Muscle of arm (tissue), 14 donors: ENCODE measurements at places on chromosomes 6 and 20. TPM values are rescaled to one million over a fixed set of nuclear protein-coding genes. Genes with fewer than 3 reads are reported as not detected.
A peak's percentile ranks its signal among the peaks of the same experiment; 100 is the strongest.

SGK2 gene
- polyA plus RNA-seq = 0.53 TPM

LPA gene
- polyA plus RNA-seq = not detected

GMPR gene
- 57.0 TPM for polyA plus RNA-seq

MAK gene
- 0.12 TPM for polyA plus RNA-seq

TAPBP gene
- polyA plus RNA-seq = 23.0 TPM

DNA sequence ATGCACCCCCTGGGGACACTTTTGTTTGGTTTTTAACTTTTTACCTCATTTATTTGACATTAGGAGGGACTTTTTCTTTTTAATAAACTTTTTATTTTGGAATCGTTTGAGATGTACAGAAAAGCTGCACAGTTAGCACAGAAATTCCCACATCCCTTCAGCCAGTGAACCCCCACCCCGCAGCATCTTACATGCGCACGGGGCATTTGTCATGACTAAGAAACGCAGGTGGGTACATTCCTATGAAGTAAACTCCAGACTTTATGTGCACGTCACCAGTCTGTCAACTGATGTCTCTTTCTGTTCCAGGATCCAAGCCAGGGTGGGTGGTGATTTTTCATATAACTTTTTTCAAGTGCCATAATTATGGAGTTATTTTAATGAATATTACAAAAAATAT, 4.9 kb upstream of the ZNF831 start:
- DNase-seq = no peak

DNA sequence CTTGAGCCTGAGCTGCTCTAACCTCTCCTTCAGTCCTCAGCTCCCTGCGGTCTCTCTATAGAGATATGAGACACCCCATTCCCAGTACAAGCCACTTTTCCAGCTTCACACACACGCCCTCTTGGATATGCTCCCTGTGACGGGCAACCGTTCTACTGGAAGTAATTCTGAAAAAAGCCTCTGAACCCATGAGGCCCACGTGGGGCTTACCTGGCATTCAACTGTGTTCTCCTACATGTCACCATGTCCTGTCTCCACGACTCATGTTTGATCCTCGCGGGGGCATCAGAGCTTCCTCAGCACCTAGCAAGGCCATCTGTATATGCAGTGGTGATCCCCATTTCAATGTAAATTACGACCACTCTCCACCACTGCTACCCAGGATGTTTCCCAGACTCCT, 69.2 kb upstream of the DUSP22 start:
- no peak for DNase-seq

GRCh38 chr6:47633141-47633540, 65.2 kb upstream of the ADGRF4 start:
- no peak for DNase-seq

- no peak for DNase-seq
Observed at GRCh38 chr20:53576586-53577318, 16.9 kb downstream of the ZNF217 start.

DNA sequence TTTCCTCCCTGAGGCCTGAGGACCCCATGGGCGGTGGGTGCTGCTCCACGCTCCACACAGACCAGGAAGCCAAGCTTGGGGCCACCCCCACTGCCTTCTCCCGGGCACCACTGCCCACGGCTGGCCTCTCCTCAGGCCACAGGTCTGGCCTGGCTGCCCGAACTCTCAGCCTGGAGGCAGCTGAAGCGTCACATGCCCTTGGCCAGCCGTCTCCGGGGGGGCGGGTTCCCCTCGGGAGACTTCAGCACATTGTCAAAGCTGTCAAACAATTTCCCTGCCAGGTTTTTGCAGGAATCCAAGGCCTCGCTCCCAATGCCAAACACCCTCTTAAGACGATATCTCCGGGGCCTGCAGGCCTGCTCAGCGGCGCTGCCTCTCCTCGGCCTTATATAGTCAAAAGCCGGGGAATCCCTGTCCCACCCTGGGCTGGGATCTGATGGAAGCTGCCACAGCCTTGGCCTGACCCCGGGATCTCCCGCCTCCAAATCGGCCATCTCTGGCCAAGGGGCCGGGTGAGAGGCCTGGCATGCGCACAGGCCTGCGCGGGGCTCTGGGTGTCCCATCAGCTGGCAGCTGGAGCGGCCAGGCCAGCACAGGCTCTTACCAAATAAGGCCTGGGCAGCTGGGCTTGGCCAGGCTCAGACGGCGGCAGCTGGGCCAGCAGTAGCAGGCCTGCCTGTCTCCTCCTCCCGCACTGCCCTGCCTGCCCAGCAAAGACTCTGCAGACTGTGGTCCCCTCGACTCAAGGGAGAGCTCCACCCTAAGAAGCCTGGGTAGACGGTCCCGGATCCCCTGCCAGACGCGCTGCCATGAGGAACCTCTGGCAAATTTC, 49.7 kb downstream of the RBM38 start:
- DNase-seq = peak; percentile 66

- DNase-seq = no peak
Observed at GRCh38 chr6:149007846-149008245, 261.0 kb downstream of the UST start.

DNA sequence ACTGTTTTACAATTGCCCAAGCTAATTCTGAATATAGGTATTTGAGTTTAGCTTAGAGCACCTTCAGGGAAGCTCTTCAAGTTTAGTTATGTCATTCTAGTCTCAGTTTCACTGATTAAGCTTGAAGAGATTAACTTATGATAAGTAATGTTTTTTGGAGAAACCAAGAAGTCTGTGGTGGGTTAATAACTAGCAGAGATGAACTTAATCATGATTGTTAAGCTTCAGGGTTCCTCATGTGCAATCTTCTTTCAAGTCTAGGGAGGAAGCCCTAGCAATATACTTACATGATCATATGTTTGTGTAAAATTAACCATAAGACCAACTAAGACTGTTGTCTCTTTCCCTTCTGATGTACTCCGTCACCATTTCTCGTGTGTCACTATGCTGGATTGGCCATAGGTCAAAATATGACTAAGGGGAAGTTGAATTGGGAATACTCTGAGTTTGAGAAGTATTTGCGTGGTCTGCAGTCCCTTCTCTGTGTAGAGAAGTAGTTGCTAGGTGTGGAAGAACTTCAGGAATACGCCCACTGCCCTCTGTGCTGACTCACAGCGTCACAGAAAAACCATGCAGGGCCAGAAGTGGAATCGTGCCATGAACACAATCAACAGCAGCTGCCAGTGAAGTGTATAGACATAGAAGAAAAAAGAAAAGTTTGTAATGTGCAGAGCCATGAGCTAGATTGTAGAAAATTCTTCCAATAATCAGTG, 88.3 kb downstream of the SH3BGRL2 start:
- no peak for DNase-seq

GRCh38 chr6:166281104-166281503, 27.1 kb downstream of the PRR18 start:
- no peak for DNase-seq

- DNase-seq = no peak
Observed at GRCh38 chr6:167422934-167423333, 98.0 kb downstream of the TTLL2 start.

- DNase-seq = no peak
Observed at GRCh38 chr6:154773610-154774089, 40.4 kb downstream of the SCAF8 start.

GRCh38 chr6:123417535-123417934, 219.2 kb downstream of the TRDN start:
- no peak for DNase-seq

DNA sequence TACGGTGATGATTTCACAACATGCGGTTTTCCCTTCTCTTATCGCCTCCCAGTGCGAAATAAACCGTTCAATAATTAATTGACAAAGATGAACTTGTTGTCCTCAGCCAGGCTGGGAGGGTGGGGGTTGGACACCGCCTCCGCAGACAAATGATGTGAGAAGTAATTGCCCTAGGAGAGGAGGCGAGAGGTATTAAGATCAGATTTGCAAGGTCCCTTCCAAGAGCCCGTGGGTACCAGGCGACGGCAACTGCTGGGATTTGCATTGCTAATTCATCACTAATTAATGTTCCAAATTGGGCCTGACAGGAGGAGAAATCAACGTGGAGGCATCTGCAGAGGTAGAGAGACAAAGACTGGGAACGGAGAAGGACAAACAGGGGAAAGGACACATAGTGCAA, 90.2 kb upstream of the CCDC167 start:
- no peak for DNase-seq

- no peak for DNase-seq
Observed at GRCh38 chr6:45494416-45495135, 116.8 kb upstream of the SUPT3H start.

DNA sequence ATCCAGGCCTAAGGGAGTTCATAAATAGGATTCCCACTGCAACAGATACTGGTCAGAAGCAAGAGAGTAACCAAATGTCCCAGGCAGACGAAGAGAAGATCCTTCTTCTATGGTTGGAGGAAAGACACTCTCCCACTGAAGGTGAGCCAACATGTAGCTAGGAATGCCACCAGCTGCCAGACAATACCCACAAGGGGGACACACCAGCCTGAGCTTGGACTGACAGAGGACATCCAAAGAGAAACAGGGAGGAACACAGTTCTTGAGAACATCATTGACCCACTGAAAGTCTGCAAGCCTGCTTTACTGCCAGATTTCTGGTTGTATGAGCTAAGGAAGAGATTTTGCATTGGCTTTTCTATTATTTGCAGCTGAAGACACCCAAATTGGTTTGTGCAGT, 80.1 kb downstream of the PXDC1 start:
- DNase-seq = no peak

DNA sequence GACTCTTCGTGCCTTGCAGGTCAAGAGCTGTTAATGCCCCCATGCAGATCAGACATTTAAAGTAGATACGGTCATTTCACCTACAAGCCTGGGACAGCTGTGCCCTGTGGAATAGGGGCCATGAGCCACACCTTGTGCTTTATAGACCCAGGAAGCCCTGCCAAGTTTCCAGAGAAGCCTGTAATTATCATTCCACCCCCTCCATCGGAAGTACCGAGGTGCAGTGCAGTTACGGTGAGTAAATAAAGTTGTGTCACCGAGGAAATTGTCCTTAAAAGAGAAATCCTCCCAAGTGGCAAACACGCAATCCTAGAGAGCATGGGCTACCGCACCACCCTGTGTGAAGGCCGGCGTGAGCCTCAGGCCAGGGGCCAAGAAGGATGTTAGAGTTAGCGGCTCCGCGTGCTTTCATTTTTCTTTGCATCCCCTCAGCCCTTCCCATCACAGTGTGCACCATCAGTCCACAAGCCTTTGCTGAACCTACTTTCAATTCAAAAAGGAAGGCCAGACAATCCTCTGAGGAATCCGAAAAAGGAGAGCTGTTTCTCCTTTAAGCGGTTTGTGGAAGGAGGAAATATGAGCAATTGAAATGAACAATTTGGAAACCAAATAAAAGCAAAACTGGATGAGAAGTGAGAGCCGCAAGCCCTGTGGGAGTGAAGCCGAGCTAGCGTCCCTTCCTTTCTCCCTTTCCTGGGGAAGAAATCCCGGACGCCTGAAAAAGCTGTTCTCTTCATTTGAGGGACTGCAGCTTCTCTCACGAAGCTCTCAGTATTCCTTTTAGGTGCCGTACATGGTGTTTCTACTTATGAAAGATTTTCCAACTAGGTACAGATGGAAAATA, 183.3 kb upstream of the PDE10A start:
- DNase-seq = no peak

DNA sequence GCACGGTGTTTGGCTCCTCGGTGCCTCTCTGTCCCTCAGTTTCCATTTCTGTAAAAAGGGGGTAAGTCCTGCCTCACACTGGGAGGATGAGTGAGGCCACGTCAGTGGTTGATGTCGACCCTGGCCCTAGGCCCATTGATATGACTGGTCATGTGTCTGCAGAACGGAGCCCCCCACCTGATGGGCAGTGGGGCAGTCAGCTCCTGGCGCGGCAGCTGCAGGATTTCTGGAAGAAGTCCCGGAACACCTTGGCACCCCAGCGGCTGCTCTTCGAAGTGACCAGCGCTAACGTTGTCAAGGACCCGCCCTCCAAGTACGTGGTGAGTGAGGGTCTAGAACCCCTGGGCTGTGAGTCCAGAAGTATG, 1.2 kb downstream of the SNX21 start:
- no peak for DNase-seq

- no peak for DNase-seq
Observed at GRCh38 chr20:62805711-62806382, 1.2 kb downstream of the OGFR start.

DNA sequence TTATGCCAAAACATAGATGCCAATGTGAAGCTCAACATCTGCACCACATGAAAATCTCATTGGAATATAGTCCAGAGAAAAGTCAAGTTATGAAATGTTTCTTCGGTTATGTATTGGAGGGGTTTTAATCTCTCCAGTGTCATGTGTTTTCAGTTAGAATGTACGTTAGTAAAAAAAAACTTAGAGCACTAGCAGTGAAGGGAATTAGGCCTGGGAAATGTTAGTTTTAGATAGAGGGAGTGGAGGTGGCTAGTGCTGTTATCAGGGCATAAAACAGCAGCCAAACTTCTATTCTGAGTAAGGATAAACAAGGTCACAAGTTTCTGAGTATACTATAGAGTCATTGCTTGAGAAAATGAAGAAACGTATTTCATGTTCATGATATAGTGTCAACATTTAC, 42.9 kb downstream of the HDGFL1 start:
- peak; percentile 37 for DNase-seq

DNA sequence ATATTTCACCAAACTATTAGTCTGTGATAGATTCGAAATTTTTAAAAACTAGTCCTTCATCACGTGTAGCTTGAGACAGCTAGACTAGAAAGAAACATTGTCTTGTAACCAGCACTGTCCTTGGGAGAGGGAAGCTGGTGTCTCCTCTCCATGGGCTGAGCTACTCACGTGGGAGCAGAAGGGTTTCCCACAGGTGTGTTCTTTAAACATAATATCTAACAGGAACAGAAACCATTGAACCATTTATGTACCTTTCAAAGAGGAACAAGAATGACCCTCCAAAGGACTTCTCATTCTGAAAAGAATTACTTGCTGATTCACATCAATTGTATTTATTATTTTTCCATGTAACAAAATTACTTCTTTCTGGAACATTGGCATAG, 72.4 kb upstream of the SYNJ2 start:
- DNase-seq = no peak

DNA sequence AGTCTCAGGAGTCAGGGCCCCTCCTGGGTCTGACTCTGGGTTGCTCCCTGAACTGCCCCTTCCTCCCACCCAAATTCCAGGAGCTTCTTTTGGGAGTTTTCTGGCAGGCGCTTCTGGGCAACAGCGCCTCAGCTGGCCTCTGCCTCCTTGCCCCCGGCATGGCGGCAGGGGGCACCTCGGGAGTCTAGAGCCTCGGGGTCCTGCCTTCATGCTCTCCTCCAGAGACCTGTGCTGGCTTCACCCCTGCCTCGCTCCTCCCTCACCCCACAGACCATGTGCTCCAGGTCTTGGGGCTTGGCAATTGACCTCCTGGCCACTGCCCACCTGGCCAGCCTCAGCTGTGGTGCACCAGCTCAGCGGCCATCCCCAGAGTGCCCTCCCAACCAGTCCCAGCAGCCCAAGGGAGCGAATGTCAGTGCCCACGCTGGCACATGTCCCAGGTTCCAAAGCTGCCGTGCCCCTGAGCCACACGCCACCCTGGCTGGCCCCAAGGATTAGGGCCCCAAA, 43.4 kb downstream of the SRC start:
- DNase-seq = no peak

DNA sequence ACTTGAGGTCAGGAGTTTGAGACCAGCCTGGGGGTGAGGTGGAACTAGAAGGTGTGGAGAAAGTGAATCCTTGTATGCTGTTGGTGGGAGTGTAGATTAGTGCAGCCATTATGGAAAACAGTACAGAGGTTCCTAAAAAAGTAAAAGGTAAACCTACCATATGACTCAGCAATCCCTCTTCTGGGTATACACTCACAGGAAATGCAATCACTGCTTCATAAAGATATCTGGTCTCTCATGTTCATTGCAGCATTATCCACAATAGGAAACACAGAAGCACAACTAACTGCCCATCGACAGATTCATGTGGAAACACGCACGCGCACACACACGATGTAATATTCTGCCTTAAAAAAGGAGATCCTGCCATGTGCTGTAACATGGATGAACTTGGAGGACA, 66.7 kb downstream of the CDC5L start:
- no peak for DNase-seq

- no peak for DNase-seq
Observed at GRCh38 chr6:134307870-134308269, 10.0 kb downstream of the SGK1 start.
